ENCODE measurements at places on chromosomes 1 and 21.

- DNase-seq: peak; percentile 86
Measured at GRCh38 chr1:76891931-76892622, 24.8 kb downstream of the ST6GALNAC5 start.

DNA sequence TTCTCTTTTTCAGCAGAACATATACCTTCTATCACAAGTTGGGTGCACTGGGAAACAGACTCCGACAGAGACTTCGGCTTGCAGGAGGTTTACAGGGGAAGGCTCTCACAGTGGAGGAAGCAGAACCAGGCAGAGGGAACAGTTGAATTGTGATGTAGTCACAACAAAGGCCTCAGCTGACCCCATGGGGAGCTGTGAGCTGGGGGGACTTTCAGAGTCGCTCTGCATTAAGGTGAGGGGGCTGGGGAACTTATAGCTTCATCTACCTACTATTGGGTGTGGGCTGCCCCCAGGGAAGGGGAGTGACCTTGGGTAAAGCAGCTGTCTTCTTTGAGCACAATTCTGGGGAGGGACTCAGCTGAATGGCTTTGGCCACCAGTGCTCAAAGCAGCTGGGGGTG is 94.9 kb upstream of the POU3F1 start:
- no peak for DNase-seq

- DNase-seq: no peak
Measured at GRCh38 chr1:6860401-6860800, 75.1 kb downstream of the CAMTA1 start.

DNA sequence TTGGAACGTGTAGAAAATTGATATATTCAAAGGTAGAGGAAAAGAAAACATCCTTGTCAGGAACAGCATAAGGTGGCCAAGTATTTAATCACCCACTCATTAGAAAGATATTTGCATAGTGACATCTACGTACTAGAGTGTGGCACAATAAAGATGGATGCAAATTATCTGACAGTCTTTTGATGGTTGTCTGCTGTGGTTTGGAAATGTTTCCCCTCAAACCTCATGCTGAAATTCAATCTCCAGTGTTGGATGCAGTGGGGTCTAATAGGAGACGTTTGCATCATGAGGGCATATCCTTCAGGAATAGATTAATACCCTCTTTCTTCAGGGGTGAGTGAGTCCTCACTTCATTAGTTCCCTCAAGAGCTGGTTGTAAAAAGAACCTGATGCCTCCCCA is 34.1 kb upstream of the RUNX1 start:
- DNase-seq: no peak

DNA sequence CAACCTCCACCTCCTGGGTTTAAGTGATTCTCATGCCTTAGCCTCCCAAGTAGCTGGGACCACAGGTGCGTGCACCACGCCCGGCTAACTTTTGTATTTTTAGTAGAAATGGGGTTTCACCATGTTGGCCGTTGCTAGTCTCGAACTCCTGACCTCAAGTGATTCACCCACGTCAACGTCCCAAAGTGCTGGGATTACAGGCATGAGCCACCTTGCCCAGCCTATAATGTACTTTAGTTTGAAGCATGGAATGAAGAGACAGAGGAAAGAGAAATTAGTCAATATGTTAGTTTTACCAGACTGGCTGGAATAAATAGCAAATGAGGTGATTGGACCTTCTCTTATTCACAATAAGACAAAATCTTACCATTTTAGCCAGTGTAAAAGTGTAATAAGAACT is 89.0 kb downstream of the GTF2B start:
- DNase-seq: no peak

DNA sequence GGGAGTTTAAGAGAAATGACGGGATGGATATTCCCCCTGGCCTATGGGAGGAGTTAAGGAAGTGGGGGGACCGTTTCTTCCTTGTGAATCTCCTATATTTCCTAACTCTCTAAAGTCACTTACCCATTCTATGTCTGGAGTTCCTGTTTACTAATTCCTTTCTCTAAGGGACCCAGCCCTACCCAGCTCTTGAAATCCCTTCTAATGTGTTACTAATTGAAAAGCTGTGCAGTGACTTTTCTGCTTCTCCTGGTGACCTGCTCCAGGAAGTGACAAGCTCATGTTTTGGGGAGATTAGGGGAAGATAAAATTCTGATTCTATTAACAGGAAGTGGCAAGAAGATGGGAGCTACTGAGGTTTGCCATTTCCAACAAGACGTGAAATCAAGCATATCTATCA is 4.0 kb upstream of the SAMSN1 start:
- no peak for DNase-seq

DNA sequence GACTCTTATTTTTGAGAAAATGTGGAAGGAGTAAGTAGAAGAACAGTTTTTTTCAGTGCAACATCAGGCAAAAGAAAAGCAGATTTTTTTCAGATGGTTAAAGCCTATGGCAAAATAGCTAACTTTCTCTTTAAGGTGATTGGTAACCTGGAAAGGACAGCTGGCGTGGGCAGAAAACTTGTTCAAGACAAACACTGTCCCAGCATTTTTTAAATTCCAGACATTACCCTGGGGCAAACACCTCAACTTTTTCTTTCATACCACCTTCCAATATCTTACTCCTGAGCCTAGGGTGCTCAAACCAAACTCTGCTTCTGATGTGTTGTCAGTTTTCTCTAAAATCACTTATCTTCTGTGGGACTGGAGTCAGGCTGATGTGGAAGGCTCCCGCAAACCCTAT is 2.7 kb upstream of the LEPR start:
- no peak for DNase-seq

GRCh38 chr1:43835082-43836021 is 98.2 kb upstream of the ARTN start:
- DNase-seq: peak; percentile 46

- DNase-seq: no peak
Measured at GRCh38 chr1:14259191-14259757, 339.2 kb upstream of the KAZN start.

GRCh38 chr1:107936498-107937481 is 28.2 kb downstream of the VAV3 start:
- peak; percentile 96 for DNase-seq

DNA sequence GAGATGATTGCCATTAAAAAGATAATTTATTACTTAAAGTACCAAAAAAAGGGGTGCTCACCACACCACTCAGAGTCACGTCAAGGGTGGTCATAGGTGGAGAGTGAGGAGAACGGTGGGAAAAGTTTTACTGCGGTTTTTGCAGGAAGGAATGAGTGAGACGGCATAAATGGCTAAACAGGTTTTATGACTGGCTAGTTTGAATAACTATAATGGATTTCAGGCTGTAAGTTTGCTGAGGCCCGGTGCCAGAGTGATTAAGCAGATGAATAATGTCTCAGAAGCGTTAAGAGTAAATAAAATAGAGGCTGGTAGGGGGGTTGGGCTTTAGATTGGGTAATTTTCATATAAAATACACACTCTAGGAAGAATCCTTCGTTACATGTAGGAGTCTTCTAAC is 1337.8 kb downstream of the AMY1C start:
- no peak for DNase-seq

DNA sequence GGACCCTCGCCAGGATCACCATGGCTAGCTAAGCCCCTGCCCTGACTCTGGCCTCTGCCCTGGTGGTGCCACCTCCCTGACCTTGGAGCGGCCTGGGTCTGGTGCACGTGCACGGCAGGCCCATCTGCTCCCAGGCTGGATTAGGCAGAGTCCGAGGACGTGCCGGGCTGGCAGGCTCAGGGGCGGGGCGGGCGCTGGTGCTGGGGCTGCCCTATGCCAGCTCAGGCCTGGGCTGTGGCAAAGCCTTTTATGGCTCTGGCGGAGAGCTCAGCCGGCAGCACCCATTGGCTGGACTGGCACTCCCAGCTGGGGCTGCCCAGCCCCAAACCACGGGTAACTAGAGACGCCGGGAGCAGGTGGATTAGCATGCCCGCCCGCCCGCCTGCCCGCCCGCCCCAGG is 17.1 kb upstream of the EDN2 start:
- DNase-seq: no peak

GRCh38 chr1:153881751-153882150 is 41.0 kb downstream of the GATAD2B start:
- no peak for DNase-seq

GRCh38 chr1:160244209-160244608 is 18.1 kb downstream of the DCAF8 start:
- no peak for DNase-seq
